ENCODE measurements at places on chromosomes 7 and 10. TPM values are rescaled to one million over a fixed set of nuclear protein-coding genes. Genes with fewer than 3 reads are reported as not detected.

Gene EMX2
- total RNA-seq = not detected

Gene PITRM1
- 82.6 TPM for total RNA-seq

Gene DNA2
- 9.7 TPM for total RNA-seq

Gene SDHAF3
- total RNA-seq = 20.5 TPM

Gene IMMP2L
- total RNA-seq = 19.7 TPM

Gene IGF2BP3
- total RNA-seq = 30.4 TPM

Gene ICA1
- 0.90 TPM for total RNA-seq

Gene MTPN
- total RNA-seq = 114 TPM

Gene VKORC1L1
- total RNA-seq = 32.7 TPM

Gene PUS7
- total RNA-seq = 25.6 TPM

Gene PFKFB3
- 157 TPM for total RNA-seq

Gene KAZALD1
- total RNA-seq = 2.7 TPM

Gene STEAP1B
- 0.13 TPM for total RNA-seq

Gene FGFBP3
- 2.7 TPM for total RNA-seq

Gene TRIM50
- not detected for total RNA-seq

Gene SFMBT2
- total RNA-seq = 9.0 TPM

Gene MYL10
- not detected for total RNA-seq

Gene PCBD1
- 267 TPM for total RNA-seq

Gene TIMM23B
- 18.2 TPM for total RNA-seq

Gene MBL2
- total RNA-seq = not detected

Gene SPDYE2B
- not detected for total RNA-seq

Gene CNNM1
- 22.7 TPM for total RNA-seq

Gene FEZF1
- not detected for total RNA-seq

Gene GNAT3
- total RNA-seq = not detected

Gene ABCB4
- total RNA-seq = not detected

Gene TDRD1
- not detected for total RNA-seq

Gene STEAP4
- not detected for total RNA-seq

Gene CYP2C19
- not detected for total RNA-seq

Gene PMS2
- 16.1 TPM for total RNA-seq

Gene GNGT1
- not detected for total RNA-seq

Gene TUBAL3
- 0.57 TPM for total RNA-seq

Gene GFRA1
- 10.2 TPM for total RNA-seq

Gene AMZ1
- total RNA-seq = 0.06 TPM

Gene ATOH7
- 0.29 TPM for total RNA-seq

Gene DUSP5
- total RNA-seq = 134 TPM

Gene TYW1B
- 2.8 TPM for total RNA-seq

Gene STMP1
- total RNA-seq = 34.8 TPM

Gene ZNF365
- total RNA-seq = 1.3 TPM

Gene CABCOCO1
- total RNA-seq = 0.30 TPM

Gene STEAP2
- total RNA-seq = 4.7 TPM

Gene PFKP
- 474 TPM for total RNA-seq

Gene LEP
- total RNA-seq = not detected

Gene KLF14
- total RNA-seq = 0.03 TPM

Gene GPR15LG
- not detected for total RNA-seq

Gene NKX2-3
- not detected for total RNA-seq

Gene CCDC71L
- 13.8 TPM for total RNA-seq

Gene KCP
- total RNA-seq = 0.25 TPM

Gene PKD2L1
- 0.03 TPM for total RNA-seq

Gene PNLIP
- not detected for total RNA-seq

Gene LLCFC1
- not detected for total RNA-seq

Gene ASZ1
- not detected for total RNA-seq

Gene CXCL12
- total RNA-seq = 0.14 TPM

Gene HOXA9
- total RNA-seq = 0.63 TPM

Gene TMEM273
- total RNA-seq = not detected

Gene BTAF1
- total RNA-seq = 10.3 TPM

Gene NXPH1
- not detected for total RNA-seq

Gene OAT
- total RNA-seq = 69.4 TPM
